ENCODE measurements at places on chromosomes 7 and 10.
A peak's percentile ranks its signal among the peaks of the same experiment; 100 is the strongest.

DNA sequence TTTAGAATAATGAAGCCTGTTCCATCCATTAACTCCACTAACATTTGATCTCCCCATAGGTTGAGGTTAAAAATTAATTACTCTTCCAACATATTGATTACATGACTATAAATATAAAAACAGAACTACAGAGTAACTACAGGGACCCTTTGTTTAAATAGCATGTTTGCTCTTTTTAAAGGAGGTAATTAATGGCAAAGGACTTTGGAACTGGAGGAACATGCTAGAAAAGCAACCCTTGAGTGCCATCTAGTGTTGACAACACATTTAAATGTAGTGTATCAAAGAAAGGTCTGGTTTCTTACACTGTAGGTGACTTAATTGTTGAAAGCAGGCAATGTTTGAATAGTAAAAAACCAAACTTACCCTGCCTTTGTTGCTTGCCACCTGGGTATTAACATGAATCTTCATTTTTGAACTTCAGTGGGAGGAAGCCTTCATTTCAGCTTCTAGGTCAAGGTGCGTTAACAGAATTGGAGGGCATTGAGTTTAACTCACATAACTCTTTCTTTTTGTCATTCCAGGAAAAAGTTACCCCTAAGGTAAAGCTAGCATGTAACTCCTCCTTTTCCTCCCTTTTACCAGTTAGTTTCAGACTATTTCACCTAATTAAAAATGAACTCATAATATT, 52.6 kb upstream of the CAPZA2 start:
- DNase-seq, result peak; percentile 14

DNA sequence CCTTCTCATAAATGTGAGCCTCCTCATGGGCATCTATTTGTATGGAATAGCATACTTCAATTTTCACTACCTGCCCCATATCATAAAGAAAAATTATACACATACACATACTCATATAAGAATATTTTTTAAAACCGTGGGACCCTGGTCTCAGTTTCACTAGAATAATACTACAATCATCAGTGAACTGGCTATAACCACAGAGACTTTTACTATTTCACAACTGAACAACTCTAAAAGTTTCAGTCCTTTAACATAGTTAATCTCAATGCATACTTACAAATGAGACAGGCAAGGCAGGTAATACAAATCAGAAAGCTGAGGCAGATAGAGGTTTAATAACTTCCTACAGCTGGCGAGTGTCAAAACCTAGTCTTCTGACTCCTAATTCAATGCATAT, 83.1 kb downstream of the LRRN3 start:
- no peak for DNase-seq

GRCh38 chr7:104652434-104652833, 324.0 kb downstream of the LHFPL3 start:
- DNase-seq, result no peak

- DNase-seq, result no peak
These were observed 53.2 kb downstream of the FAM53B start for GRCh38 chr10:124691002-124691401.

DNA sequence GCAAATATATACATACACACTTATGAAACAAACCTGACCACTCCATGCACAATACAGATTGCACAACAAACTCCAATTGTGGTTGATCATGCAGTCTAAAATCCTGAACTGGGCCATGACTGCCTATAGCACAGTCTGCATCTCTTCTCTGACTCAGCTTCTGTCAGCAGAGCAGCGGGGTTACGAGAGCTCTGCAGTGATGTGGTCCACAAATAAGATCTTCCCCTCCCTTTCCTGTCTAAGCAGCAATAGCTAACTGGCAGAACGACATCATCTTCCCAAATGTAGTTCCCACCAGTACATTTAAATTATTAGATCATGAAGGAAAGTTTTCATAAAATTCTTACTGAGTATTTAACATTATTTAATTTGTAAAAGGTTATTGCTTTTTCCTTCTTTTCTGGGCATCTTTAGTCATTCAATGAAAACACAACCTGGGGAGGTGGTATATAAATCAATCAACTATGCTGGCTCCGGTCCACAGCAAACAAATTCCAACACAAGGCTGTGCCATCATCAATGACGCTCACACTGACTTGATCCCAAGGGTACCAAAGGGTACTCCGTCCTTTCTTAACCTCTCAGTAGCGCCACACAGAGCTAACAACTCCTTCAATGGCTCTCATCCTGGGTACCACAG, 17.1 kb downstream of the ARHGAP21 start:
- peak; percentile 13 for DNase-seq

DNA sequence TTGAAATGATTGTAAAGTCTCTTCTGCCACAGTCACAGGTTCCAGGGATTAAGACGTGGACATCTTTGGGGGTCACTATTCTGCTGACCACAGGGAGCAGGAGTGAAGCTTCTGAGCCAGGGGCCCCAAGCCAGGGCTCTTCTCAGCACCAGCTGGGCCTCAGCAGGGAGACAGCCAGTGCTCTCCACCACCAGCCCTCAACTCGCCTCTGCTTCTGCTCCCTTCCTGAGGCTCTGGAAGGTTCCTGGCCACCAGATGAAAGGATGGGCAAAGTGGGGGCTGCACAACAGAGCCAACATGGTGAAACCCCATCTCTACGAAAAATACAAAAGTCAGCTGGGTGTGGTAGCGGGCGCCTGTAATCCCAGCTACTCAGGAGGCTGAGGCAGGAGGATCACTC, 11.2 kb upstream of the CRYGN start:
- DNase-seq, result no peak
